Activated naive CD4-positive, alpha-beta T cell treated with Interleukin-2 at 50 U/mL for 16 hours (primary cell): ENCODE measurements at places on chromosomes 1 and 21.

DNA sequence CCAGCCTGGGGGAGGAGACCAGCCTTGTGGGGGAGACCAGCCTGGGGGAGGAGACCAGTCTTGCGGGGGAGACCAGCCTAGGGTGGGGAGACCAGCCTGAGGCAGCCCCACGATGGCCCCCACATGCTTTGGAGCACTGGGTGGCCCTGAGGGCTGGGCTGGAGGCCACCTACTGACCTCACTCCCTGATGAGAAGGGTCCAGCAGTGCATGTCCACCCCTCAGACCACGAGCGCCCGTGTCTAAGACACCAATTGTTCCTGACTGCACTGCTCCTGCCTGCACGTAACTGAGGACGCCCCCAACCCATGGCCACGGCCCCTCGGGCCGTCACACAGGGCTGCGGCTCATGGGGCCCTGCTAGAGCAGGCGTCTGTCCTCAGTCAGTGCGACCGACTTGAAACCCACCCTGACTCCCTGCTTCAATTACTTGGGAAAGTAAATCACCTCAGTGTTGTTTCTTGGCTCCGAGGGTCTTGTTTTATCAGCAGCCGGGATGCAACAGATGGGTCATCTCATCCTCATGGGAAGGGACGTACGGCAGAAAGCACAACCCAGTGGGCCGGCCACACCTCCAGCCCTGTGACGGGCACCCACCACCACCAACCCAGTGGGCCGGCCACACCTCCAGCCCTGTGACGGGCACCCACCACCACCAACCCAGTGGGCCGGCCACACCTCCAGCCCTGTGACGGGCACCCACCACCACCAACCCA, at the start of gene SPATC1L:
Gene SPATC1L, minus strand, starts transcription at position 550 of the 715 bp plus-strand sequence. CDS start 1,643 bp downstream, outside the sequence.
- DNase-seq, result peak; percentile 31

DNA sequence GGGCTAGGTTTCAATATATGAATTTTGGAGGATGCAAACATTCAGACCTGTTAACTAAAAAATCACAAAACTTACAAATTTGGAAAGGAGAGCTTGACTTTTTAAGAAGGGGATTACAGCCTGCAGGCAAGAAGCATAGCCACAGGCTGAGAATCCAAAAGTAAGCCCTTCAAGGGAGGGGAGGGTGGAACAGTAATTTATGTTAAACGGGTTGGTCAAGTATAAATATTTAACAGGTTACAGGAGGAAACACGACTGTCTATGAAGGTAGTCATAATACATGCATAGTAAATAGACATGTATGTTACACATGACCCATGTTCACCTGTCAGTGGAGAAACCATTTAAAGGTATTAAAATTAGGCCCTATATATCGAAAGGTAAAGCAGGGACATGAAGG, 261.1 kb upstream of the RGS18 start:
- no peak for DNase-seq

DNA sequence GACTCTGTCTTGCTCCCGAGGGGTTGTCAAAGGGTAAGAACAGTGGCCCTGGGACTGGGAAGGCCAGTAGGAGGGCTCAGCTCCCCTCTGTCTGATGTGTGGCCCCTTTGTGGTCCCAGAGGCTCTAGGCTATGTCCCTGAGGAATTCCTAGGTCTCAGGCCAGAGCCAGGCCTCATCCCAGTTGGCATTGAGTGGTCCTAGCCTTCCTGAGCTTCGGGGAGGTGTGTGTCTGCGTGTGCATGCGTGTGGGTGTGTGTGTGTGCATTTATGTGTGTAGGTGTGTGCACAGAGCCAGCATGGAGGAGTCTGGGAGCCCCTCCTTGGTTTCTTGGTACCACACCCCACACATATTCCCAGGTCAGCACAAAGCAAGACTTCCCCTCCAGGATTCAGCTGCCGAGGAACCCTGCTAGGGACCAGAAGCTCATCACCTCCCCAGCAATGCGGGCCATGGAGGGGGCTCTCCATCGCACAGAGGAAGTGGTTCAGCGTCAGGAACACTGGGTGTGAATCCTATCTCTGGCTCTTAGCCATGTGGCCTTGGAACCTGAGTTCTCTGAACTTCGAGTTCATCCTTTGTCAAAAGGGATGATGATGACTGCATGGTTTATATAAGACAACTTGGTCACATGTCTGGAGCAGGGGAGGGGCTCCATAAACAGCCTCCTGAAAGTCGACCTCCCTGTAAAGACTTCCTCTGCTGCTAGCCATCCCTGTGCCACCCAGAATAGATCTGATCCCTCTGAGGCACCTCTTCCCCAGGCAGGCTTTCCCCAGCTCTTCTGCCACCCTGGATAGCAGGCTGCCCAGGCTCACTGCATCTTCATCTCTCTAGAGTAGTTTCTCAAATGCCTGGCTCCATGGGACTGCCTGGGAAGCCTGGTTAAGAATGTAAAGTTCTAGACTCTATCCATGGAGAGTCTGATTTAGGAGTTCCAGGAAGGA, 8.3 kb upstream of the EPS8L3 start:
- no peak for DNase-seq

DNA sequence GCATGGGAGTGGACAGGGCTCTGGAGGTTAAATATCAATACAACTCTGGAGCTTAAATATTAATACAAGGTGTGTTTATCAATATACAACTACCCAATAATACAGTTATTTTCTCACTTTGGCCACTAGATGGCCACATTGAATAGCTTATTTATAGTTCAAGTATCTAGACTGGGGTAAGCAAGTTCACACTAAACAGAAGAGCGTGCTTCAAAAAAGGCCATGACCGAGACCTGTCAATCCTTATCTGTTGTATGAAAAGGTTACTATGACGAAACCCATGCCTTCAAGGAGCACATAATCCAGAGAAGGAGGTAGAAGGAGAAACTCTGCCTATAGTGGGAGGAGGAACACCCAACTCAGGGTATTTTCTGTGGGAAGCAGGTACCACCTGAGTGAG, 29.1 kb downstream of the CHML start:
- DNase-seq, result no peak
